SK-MEL-5 (cell line): ENCODE measurements at places on chromosomes 6 and 20.

DNA sequence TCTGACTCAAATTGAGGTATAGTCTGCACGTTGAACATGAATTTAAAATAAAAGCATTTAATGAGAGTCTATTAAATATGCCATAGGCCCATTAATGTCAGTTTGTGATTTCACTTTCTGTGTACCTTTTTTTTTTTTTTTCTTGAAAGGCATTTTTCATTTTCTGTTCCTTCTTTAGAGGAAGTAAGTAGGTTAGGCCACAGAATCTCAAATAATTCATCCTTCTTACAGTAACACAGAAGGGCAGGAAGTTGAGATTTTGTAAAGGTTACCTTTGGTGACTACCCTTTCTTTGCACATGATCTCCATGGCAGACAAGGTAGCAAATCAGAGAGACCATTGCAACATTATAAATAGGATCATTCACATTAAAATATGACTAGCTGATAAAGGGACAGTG is 9.6 kb downstream of the L3MBTL3 start:
- DNase-seq, result no peak

DNA sequence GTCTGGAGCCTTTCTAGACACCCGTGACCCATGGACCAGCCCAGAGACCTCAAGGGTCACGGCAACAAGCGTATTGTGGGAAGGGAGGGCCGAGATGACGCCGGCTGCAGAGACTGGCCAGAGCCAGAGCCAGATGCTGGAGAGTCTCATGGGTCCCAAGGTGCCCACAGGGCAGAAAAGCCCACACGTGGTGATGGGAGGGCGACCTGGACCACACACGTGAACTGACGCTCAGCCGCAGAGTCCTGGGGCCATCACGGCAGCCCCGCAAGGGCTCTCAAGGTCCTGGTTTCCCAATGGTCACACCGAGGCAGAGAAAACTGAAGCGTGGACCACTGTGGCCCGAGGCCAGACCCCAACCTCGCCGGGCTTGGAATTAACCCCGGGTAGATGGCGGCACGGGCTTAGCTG is 92.6 kb downstream of the YTHDF1 start:
- DNase-seq, result no peak

- no peak for DNase-seq
Observed at GRCh38 chr6:128558021-128558420, 37.6 kb upstream of the PTPRK start.

- DNase-seq, result no peak
Observed at GRCh38 chr20:56764671-56765070, 135.6 kb downstream of the TFAP2C start.

- no peak for DNase-seq
Observed at GRCh38 chr20:2195614-2196013, 94.0 kb downstream of the STK35 start.
